ENCODE measurements at places on chromosomes 13 and 19. TPM values are rescaled to one million over a fixed set of nuclear protein-coding genes. Genes with fewer than 3 reads are reported as not detected.

DNA sequence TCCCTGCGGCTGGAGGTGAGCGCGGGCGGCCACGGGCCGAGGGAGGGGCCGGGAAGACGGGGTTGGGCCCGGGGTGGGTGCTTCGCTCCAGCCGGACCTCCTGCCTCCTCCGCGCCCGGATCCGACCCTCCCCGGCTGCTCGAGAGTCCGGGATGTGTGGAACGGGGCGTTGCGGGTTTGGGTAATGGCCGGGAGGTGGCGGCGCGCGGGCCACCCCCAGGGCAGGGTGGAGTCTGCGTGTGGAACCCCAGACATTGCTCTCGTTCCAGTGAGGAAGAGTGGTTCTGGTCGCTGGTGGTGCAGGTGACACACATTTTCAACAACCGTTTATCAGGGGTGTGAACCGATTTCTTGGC is 38.8 kb downstream of the ARHGEF7 start:
- peak overlapping the region; percentile 96 for H3K27ac ChIP-seq
- peaks cover 7% of the 10 kb centered on the region for H3K27me3 ChIP-seq
- peaks cover 23% of the 10 kb centered on the region for H3K4me1 ChIP-seq
- peak; percentile 44 for DNase-seq
- no peaks in the 10 kb centered on the region for H3K36me3 ChIP-seq

DNA sequence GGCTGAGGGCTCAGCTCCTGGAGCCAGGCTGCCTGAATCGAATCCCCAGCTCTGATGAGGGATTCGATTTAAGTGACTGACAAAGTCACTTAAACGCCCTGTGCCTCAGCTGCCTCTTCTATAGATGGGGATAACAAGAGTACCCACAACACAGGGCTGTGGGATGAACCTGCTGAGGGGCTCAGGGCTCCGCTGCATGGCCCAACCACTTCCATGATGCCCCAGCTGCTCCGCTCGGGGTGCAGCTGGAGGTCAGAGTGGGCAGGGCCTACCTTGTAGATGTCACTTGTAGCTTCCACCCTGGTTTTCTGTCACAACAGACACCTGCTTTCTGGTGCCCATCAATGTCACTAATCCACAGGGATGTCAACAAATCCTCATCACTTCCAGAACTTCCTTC is 39.2 kb downstream of the STK24 start:
- H3K4me3 ChIP-seq: no peak overlapping the region
- peaks cover 3% of the 10 kb centered on the region for H3K36me3 ChIP-seq
- no peaks in the 10 kb centered on the region for H3K27me3 ChIP-seq
- H3K27ac ChIP-seq: no peak overlapping the region
- peaks cover 34% of the 10 kb centered on the region for H3K4me1 ChIP-seq

Gene ATP8B3
- 4.1 TPM for total RNA-seq

DNA sequence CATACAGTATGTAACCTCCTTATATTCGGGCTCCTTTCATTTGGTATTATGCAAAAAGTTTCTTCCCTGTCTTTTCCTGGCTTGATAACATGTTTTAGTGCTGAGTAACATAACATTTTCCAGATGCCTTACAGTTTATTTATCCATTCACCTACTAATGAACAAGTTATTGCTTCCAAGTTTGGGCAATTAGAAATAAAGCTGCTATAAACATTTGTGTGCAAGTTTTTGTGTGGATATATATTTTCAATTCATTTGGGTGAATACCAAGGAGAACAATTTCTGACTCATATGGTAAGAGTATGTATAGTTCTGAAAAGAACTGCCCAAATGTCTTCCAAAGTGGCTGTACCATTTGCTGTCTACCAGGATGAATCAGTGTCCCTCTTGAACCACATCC is 360.9 kb downstream of the PCDH17 start:
- no peaks in the 10 kb centered on the region for H3K36me3 ChIP-seq
- no peak for DNase-seq
- H3K27ac ChIP-seq: no peak overlapping the region
- H3K4me3 ChIP-seq: no peak overlapping the region
- peaks cover 4% of the 10 kb centered on the region for H3K4me1 ChIP-seq

DNA sequence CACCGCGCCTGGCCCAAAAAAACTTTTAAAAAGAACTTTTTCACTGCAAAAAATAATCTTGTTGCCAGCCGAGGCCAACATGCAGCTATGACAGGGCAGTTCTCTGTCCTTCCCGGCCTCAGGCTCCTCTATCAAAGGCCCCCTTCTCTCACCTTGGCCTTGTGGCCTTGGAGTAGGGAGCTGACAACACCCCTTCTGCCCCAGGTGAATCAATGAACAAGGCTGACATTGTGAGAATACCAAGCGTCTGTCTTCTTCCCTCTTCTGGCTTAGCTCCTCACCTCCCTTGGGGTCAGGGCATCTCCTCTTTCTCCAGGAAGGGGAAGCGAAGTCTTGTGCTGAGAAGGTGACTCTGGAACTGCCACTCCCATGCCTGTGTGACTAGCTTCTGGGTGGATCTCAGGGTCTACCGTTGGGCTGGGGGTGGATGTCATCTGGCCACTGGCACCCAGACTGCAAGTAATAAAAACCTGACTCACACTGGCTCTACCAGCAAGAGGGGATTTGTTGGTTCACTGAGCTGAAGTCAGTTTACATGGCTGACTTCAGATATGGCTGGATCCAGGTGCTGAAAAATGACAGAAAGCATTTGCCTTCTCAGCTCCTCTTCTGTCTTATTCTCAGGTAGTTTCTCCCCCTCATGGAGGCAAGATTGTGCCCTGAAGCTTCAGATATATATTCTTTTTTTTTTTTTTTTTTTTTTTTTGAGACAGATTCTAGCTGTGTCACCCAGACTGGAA is 6.3 kb downstream of the C19orf38 start:
- no peak overlapping the region for H3K27ac ChIP-seq
- no peaks in the 10 kb centered on the region for H3K4me1 ChIP-seq
- H3K36me3 ChIP-seq: no peaks in the 10 kb centered on the region
- no peak for DNase-seq
- H3K27me3 ChIP-seq: no peaks in the 10 kb centered on the region
- no peak overlapping the region for H3K4me3 ChIP-seq

DNA sequence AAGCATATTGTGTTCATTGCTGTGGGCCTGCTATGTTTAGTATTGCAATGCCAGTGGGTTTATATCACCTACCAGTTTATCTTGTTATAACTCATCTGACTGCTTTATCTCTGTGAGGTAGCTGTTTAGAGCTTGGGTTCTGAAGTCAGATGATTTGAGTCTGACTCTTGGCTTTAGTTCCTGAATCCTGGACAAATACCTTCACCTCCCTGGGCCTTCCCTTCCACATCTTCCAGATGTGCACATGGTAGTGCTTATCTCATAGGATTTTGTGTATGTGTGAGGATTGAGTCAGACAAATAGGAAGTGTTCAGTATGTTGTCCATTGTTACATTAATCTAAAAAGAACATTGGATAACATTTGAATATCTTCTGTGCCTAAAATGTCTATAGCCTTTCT is 63.5 kb upstream of the ANKRD10 start:
- H3K36me3 ChIP-seq: no peaks in the 10 kb centered on the region
- no peak for DNase-seq
- no peaks in the 10 kb centered on the region for H3K27me3 ChIP-seq
- no peak overlapping the region for H3K4me3 ChIP-seq
- no peak overlapping the region for H3K27ac ChIP-seq
- H3K4me1 ChIP-seq: peaks cover 15% of the 10 kb centered on the region

Gene MAMSTR
- 2.1 TPM for total RNA-seq

DNA sequence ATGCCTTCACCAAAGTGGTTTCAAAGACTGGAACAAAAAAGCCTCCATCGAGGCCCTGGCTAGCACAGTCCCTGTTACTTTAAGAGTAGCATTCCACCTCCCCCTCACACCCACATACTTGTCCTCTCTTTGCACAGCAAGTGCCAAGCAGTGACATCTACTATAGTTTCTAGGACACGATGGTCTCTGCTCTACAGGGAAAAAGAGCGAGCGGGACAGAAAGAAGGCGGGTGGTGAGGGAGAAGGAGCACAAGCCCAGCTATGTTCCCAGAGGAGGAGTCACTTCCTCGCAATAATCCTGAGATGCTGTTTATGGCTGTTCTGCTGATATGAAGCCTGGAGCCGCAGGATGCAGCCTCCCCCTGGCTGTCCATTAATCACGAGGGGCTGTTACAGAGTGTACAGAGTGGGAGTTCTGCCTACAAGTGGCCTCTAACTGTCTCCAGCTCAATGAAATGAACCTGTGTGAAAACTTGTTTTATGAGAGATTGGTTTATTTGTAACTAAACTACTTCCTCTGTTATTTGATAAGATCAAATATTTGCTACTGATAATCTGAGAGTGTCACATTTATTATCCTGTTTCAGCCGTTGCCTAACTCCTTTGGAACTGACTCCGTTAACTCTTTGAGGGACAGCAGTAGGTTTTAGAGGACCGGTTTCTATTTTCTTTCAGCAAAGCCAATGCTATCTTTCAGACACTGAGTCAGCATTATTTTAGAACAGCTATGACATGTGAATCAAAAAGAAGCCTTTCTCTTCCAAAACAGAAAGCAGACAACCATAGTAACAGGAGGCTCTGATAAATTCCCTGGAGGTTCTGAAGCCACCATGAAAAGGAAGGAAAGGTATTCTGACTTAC is 208.0 kb downstream of the SPRY2 start:
- peaks cover 50% of the 10 kb centered on the region for H3K4me1 ChIP-seq
- peak; percentile 43 for DNase-seq
- H3K27ac ChIP-seq: peak overlapping the region; percentile 98
- H3K27me3 ChIP-seq: no peaks in the 10 kb centered on the region
- H3K36me3 ChIP-seq: peaks cover 1% of the 10 kb centered on the region

Gene PSG1
- total RNA-seq: not detected

GRCh38 chr13:33087790-33088189 is 71.6 kb downstream of the KL start:
- peaks cover 2% of the 10 kb centered on the region for H3K27me3 ChIP-seq
- no peak overlapping the region for H3K4me3 ChIP-seq
- no peaks in the 10 kb centered on the region for H3K36me3 ChIP-seq
- H3K27ac ChIP-seq: no peak overlapping the region

DNA sequence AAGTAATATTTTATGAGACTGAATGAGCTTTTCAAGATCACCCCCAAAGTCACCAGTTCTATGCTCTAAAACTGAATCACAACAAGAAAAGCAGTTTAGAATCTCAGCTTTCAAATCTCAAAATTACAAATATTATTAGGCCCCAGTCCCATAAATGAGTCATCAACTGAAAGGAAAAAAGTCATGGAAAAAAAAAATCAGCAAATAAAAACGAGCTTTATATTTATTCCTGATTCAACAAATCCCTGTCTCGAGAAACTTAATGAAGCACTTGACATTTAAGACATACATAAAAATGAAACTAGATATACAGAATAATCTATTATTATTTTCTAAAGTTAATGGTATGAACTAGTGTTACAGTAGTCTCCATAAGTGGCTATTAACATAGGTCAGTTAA is 203.0 kb downstream of the DIAPH3 start:
- no peak overlapping the region for H3K27ac ChIP-seq
- DNase-seq: no peak
- H3K4me3 ChIP-seq: no peak overlapping the region
- H3K27me3 ChIP-seq: no peaks in the 10 kb centered on the region
- peaks cover 1% of the 10 kb centered on the region for H3K4me1 ChIP-seq

Gene CD33
- not detected for total RNA-seq

GRCh38 chr13:80235967-80236302 is 105.0 kb downstream of the SPRY2 start:
- no peak overlapping the region for H3K27ac ChIP-seq
- H3K4me1 ChIP-seq: peaks cover 11% of the 10 kb centered on the region
- peaks cover 1% of the 10 kb centered on the region for H3K36me3 ChIP-seq
- no peaks in the 10 kb centered on the region for H3K27me3 ChIP-seq
- no peak for DNase-seq

Gene COL4A2
- total RNA-seq: 121 TPM

Gene ZNF497
- total RNA-seq: 11.7 TPM

All from progenitor cell of endocrine pancreas (in vitro differentiated cells).